ENCODE measurements at places on chromosomes 12 and 14.

- peak; percentile 48 for DNase-seq
Observed at GRCh38 chr12:2944401-2945047, 14.7 kb upstream of the TEAD4 start.

- no peak for DNase-seq
Observed at GRCh38 chr14:71554959-71555612, 377.1 kb upstream of the RGS6 start.

GRCh38 chr12:104865080-104865479 lies 93.0 kb downstream of the SLC41A2 start:
- DNase-seq = no peak

DNA sequence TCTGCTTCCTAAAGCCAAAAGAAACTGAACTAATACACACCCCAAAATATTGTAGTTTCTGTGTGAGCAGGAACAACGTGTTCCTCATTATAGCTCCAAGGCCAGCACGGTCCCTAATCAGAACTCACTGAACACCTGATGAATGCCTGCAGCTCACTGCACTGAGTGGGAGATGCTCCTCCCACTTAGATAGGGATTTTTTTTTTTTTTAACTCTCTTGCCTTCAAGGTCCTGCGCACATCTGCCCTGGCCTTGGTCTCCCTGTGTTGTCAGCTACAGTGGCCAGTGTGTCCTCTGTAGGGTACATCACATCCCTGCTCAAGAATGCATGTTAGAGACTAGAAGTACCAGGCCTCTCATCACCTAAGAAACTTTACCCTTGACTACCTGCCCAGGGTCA lies 44.3 kb upstream of the TMPO start:
- no peak for DNase-seq

DNA sequence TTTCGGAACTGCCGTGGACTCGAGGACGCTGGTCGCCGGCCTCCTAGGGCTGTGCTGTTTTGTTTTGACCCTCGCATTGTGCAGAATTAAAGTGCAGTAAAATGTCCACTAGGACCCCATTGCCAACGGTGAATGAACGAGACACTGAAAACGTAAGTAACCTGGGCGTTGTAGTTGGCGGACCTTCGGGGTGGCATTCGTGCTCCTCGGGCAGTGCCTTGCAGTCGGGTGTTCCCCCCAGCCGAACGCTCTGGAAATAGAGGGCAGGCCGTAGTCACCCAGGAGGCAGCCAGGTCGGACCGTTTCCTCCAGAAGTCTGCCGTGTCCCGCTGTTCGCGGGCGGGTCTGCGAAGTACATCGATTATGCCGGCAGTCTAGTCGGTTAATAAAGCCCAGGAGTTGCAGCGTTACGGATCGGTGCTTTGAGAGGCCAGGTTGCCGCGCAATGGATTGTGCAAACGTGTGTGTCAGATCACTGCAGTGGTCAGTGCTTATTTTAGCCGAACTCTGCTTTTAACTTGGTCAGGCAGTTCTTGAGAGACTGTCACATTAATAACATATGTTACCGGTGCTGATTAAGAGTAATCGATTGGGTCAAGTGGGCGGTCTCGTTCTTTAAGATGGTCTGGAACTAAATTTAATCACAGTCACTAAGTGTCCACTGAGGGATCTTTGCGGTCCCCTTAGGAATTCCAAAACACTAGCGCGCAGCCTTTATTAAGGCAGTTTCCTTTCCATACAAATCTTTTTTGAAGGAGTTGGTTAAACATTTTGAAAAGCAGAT lies 906 bp downstream of the MARK3 start:
- DNase-seq = peak; percentile 44

GRCh38 chr12:90574676-90575075 lies 380.3 kb downstream of the CCER1 start:
- DNase-seq = no peak

DNA sequence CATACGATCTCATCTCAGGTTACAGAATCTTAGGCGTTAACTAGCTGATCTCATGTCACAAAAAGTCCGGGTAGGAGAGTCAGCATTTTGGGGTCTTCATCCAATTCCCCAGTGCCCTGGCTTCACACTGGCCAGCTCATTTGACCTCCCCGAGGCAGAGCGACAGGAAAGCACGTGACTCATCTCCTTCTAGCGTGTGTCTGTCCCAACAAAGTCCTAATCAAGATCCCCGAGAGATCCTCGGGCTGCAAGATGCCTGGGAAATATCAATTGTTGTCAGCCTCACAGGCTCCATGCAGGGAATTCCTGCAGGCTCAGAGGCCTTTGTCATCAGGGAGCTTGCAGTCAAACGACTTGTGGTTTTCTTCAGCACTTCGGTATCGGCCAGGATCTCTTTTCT lies 57.5 kb downstream of the ZNF664 start:
- DNase-seq = peak; percentile 69

DNA sequence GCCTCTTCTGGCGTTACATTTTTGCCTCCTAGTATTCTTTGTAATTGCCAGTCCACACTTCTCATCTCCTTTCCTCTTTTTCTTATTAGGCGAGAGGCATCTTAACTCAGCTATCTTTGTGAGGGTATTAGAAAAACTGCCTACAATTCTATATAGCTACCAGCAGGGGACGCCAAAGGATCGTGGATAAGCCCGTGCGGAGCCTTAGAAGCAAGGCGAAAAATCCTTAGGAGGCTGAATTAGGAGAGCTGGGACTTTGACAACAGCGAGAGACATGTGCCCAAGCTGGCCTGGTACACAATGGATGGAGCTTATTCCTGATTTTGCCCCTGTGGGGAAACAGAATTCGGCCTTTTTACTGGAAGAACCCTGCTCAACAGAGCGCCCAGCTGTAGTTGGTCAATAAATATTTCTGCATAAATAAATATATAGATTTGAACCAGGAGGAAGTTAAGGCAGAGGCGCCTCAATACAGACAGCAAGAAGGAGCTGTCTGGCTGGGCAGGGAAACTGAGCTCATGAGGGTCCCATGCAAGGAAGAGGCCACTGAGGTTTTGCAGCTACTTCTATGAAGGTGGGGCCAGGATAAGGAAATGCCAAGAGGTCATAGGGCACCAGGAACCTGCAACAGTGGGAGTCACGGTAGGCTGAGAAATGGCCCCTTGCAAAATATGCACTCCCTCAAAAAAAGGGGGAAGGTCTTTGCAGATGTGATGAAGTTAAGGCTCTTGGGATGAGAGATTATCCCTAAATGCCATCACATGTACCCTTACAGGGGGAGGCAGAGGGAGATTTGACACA lies 14.6 kb upstream of the RBM19 start:
- peak; percentile 82 for DNase-seq

GRCh38 chr14:35336494-35337268 lies 44.5 kb downstream of the PSMA6 start:
- DNase-seq = peak; percentile 95

DNA sequence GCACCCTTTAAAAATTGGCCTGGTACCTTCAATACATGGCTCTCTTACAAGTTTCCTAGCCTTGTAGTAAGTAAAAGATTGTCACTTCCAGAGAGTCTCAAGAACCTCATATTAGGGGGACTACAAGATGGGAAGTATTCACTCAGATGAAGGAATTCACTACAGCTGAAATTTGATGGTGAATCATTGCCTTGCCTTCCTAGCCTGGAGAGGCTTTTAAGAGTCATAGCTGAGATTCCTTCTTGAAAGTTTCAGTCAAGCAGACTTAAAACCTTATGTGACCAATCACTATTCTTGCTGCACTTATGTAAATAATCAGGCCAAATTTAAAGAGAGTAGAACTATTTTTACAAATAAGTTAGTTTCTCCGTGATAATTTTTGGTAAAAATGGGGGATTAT lies 451.6 kb downstream of the TRHDE start:
- DNase-seq = no peak
